ENCODE measurements at places on chromosomes 6 and 20.

GRCh38 chr6:147033267-147033666 lies 170.9 kb upstream of the STXBP5 start:
- no peak for DNase-seq

GRCh38 chr6:77178821-77179220 lies 284.5 kb downstream of the HTR1B start:
- DNase-seq = no peak

DNA sequence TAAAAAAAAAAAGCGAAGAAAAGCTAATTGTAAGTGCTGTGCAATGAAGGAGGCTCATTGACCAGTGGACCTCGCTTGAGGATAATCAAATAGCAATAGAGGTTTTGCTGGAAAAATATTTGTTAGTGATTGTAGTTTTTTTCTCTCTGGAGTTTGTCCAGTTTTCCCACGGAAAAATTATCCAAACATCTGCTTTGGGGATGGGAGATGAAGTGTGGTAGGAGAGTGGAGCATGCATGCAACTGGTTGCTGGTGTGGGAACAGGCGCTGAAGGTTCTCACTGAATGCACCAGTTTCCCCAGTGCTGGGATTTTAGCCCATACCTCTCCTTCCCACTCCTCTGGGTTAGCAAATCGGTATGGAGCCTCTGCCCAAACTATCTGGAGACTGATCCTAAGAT lies 281.7 kb upstream of the TAB2 start:
- no peak for DNase-seq

DNA sequence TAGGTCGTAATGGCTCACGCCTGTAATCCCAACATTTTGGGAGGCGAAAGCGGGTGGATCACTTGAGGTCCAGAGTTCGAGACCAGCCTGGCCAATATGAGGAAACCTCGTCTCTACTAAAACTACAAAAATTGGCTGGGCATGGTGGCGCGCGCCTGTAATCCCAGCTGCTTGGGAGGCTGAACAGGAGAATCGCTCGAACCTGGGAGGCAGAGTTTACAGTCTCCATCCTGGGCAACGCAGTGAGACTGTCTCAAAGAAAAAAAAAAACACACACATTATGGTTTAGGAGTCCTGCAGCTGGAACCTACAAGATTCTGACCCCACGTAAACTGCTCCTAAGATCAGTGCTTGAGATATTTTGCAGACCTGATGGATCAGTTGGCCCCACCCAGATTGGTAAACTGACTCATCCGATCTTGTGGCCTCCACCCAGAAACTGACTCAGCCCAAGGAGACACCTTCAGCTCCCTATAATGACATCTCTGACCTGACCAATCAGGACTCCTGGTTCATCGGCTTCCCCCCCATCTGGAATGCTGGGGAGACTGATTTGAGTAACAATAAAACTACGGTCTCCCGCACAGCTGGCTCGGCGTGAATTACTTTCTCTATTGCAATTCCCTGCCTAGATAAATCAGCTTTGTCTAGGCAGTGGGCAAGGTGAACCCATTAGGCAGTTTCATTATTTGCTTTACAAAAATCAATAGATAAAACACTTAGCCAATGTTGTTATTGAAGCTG lies 96.2 kb upstream of the BTN3A2 start:
- DNase-seq = no peak

DNA sequence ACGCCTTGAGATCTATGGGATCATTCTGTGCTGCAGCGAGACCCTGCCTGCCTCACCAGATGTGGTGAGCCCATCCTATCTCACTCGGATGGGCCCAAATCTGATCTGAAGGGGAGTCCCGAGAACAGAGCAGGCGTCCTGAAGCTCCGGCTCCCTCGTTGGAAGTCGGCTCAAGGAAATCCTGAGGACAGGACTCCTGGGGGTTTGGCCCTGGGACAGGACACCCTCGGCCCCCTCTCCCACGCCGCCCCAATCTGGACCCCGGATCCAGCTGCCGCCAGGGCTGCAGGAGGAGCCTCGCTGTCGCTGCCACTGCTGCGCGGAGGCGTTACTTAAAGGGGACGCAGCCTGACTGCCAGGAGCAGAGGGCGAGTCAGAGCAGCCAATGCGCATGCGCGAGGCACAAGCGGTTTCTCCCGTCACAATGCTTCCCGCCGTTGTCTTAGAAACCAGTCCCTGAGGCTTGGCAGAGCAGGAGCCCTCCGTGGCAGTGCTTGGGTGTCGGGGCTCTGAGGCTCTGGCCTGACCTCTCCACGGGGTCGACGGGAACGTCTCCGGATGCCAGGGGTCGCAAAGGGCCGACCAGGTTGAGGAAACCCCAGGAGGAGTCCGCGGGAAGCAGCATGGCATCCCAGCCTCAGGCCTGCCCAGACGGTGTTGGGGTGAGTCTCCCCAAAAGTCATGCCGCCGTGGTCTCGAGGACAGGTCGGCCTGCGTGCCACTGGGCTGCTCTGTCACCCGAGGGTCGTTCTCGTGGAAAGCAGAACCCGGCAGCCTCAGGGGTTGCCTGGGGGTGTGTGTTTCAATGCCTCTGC lies 1567.8 kb upstream of the DEFB115 start:
- DNase-seq = no peak

DNA sequence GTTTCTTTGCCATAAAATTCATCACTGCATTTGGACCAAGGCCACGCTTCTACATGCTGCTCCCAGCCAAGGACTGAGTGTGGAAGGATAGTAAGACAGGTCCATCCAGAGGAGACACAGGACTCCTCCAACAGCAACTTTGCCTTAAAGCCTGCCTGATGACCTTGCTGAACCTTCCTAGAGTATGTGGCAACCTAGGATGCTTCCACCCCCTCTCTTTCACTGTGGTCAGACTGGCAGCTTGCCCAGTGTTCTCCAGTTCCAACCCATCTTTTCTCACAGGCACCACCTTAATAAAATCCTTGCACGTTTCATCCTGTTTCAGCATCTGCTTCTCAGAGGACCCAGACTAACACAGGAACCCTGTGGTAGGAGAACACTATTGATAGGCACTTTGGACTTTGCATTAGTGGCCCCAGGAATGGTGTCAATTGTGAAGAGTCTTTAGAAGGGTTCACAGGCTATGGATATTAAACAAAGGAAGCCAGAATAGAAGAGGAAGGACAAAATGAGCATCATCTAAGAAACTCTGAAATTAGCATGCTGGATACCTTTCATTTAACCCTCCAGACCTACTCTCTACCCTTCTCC lies 2.4 kb upstream of the PKHD1 start:
- no peak for DNase-seq

- DNase-seq = no peak
Observed at GRCh38 chr20:21529863-21530262, 16.0 kb upstream of the NKX2-2 start.
